ENCODE measurements at places on chromosomes 2 and 18.

- no peak for DNase-seq
These were observed 248.0 kb downstream of the DCDC2C start for GRCh38 chr2:3951131-3951954.

DNA sequence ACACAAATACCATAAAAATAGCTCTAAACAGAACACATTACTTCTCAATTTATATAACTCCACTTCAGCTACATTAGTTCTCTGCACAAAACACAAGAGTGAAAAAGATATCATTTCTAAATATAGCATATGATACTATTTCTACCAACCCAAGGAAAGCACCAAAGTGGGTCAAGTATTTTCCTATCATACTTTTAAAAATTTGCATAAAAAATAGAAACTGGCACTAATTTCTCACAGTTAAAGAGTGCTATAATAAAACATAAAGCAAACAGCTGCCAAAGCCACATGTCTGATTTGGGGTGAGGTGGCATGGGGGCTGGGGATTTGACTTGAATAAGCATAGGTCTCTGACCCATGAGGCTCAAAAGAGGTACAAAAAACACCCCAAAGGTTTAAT is 61.5 kb downstream of the BARD1 start:
- no peak for DNase-seq

DNA sequence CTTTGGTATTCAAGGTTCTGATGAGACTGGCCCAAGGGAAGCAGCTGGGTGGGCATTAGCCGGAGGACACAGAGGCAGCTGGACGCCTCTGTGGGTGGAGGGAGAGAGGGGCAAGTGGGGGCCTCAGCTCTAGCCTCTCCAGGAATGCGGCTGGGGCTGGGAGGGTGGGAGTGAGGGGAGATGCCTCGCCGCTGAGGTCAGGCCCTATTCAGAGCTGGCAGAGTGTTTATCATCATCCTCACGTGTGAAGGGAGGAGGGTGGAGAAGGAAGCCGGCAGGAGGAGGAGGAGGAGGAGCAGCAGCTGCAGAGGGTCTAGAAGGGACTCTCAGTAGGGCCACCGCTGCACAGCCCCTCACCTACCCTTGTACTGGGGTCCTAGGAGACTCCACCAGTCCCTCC is 43.1 kb downstream of the TNS1 start:
- no peak for DNase-seq

- no peak for DNase-seq
These were observed 87.7 kb upstream of the LRP1B start for GRCh38 chr2:142218471-142218870.

- DNase-seq, result no peak
These were observed 66.5 kb downstream of the STK39 start for GRCh38 chr2:168180914-168181313.

DNA sequence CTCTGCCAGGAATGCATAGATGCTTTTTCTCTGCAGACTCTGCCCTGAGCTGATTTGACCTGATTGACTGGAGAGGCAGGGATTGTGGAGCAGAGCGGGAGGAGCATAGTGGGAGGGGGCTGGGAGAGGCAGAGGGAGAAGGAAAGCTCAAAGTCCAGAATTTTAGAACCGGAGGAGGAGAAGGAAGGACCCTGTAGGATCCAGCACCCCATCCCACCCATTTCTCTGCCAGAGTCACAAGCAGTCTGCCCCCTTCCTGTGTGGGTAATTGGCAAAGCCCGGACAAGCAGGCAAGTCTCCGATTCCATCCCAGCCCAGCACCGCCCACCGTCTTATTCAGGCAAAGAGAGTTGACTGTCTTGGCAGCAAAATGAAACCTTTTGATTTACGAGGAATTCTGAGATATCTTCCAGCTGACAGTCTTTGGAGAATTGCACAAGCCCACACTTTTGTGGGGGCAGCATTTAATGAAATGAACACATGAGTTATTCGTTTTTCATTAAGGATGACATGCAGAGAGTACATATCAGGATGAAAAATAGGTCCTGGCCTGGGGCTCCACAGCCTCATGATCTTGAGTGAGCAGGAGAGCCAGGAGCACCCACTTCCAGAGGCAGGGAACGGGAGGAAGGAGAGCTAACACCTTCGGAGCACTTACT is 103.1 kb downstream of the MCFD2 start:
- DNase-seq, result no peak

DNA sequence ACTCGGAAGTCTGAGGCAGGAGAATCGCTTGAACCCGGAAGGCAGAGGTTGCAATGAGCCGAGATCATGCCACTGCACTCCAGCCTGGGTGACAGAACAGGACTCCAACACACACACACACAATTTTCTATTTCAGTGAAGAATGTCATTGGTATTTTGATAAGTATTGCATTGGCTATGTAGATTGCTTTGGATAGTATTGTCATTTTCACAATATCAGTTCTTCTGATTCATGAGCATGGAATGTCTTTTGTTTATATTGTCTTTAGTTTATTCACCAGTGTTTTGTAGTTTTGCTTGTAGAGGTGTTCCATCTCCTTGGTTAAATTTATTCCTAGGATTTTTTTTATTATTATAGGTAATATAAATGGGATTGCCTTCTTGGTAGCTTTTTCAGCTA is 693.4 kb upstream of the SYT4 start:
- DNase-seq, result no peak

GRCh38 chr18:35572644-35573043 is 8.9 kb upstream of the GALNT1 start:
- no peak for DNase-seq

DNA sequence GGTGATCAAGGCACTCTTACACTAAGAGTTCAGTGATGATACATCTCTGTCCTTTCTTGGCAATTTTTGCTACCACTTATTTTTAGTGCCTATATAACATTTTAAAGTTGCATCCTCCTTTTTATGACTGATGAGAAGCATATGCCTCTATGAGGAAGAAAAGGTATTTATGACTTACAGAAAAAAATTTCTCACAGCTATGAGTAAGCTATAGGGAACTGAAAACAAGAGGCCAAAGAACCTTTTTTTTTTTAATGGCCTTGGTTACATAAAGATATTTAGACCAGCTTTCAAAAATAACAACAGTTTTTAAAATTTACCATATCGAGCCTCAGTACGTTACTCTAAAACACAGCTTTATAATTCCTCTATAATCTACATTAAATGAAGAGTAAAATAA is 21.3 kb downstream of the MBD5 start:
- DNase-seq, result no peak

Measured in effector CD8-positive, alpha-beta T cell (primary cell).